ENCODE measurements at places on chromosomes 11 and 22.

GRCh38 chr11:134665188-134665535 is 253.1 kb upstream of the B3GAT1 start:
- no peak for DNase-seq

DNA sequence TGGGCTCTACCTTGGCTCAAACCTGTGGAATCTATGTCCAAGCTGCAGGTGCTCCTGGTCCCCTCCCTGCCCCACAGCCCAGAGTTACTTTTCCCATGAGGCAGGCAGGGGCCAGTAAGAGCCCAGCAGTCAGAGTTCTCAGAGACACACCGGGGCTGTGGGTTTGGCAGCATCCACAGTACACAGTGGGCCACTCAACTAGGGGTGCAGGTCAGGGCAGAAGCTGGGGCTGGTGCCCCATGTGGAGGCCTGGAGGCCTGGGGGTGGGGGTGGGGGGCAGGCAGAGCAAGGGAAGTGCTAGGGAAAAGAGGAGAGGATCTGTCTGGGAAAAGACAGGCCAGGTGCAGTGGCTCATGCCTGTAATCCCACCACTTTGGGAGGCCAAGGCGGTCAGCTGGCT is 2.5 kb downstream of the UPK2 start:
- DNase-seq: no peak

DNA sequence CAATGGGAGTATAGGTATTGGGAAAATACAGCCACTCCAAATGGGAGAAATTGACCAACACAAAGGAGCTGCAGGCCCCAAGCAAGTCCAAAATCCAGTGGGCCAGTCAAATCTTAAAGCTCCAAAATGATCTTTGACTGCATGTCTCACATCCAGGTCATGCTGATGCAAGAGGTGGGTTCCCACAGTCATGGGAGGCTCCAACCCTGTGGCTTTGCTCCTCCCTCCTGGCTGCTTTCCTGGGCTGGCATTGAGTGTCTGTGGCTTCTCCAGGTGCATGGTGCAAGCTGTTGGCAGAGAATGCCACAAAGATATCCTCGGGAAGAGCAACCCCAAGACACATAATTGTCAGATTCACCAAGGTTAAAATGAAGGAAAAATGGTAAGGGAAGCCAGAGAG is 80.8 kb downstream of the IGLL5 start:
- DNase-seq: no peak

DNA sequence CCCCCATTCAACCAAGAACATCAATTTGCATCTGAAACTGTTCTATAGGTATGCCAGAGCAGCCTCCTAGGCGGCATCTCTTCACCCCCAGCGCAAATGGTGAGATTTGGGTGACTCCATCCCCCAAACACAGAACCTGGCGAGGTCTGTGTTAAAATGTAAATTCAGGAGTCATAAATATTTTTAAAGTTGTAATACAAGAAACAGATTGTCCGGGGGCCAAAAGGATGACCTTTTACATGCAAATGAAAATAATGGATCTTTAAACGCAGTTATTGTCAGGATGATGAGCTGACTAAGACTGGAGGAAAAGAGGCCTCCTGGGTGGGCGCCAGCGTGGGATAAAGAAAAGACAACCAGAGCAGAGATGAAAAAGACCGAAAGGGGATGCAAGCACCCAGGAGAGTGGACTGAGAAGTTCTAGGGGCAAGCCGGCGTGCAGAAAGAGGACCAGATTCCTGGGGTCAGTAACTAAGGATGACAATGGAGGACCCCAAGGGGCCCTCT is 16.0 kb upstream of the ADA2 start:
- DNase-seq: no peak

DNA sequence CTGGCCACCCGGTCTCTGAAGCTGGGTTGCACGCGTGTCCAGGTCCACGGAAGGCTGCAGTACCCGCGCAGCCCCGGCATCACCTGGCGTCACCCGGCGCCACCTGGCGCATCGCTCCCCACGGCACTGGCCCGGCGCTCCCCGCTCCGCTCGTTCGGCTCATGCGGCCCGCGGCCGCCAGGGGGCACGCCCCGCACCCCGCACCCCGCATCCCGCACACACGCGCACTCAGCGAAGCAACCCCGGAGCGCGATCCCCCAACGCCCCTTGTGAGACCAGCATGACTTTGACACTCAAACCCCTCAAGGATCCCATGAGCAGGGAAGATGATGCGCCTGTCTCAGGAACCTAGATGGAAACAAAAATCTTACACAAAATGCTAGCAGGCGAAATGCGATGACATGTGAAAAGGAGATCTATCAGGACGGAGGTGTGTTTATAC is 11.9 kb downstream of the B3GNT6 start:
- DNase-seq: no peak

GRCh38 chr11:44600839-44601383 is 35.4 kb downstream of the CD82 start:
- no peak for DNase-seq

DNA sequence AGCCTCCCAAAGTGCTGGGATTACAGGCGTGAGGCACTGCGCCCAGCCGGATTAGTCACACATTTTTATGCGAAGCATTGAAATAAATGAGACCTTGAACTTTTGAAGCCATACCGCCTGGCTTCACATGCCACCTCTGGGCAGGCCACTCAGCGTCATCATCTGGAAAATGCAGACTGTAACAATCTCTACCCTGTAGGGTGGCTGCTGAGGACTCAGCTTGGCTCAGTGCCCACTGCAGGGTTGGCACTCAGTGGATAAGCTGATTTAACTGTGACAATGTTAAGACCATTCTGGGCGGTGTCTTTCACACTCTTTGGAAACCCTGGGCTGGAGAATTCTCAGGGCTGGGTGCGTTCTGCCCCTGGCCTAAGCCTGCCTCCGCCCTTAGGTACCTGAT is 8.5 kb downstream of the SH3BP1 start:
- DNase-seq: no peak

DNA sequence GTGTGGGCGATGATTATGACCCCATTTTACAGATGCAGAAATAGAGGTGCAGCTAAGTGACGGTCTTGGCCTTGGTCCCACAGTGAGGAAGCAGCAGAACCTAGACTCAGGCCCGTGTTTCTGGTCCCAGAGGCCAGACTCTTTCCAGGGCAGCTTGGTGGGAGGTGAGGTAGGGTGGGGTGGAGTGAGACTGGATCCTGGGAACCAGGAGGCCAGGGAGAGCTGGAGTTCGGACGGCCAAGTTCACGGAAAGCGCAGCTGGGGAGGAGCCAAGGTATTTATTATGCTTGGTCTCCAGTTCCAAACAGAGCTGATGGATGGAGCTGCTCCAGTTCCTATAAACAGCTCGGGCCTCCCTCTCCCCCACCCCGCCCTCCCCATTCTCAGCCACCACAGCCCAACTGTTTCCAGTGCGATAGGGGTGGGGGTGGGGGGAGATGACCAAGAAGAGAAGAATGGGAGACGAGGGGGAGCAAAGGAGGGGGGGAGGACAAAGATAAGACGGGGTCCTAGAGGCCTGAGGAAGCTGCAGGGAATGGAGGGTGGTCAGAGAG is 16.2 kb downstream of the LRRC32 start:
- no peak for DNase-seq

- peak; percentile 41 for DNase-seq
These were observed at the start of gene YPEL4 for GRCh38 chr11:57649826-57650738. TSS of gene YPEL4 (minus strand) at chr11:57649912. CDS start at chr11:57647107, 2,805 bp downstream.

- no peak for DNase-seq
These were observed 1.8 kb upstream of the RASD2 start for GRCh38 chr22:35538801-35539321.

DNA sequence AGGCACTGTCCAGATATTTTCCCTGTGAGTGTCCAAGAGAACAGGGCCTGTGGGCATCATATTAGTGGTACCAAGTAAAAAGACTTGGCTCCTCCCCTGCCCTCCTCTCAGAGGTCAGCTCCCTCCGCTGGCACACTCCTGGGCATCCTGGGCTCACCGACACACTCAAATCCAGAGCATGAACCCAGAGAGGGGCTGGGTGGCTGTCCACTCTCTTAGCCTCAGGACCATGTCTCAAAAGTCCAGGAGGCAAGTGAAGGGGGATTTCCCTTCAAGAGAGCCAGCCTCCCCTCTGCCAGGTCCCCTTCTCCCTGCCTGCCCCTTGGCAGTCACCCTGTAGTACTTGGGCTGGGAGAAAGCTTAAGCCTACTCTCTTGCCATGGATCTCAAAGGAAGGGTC is 10.3 kb downstream of the BCL9L start:
- no peak for DNase-seq

- DNase-seq: no peak
These were observed 16.1 kb upstream of the CALCB start for GRCh38 chr11:15057329-15057728.

DNA sequence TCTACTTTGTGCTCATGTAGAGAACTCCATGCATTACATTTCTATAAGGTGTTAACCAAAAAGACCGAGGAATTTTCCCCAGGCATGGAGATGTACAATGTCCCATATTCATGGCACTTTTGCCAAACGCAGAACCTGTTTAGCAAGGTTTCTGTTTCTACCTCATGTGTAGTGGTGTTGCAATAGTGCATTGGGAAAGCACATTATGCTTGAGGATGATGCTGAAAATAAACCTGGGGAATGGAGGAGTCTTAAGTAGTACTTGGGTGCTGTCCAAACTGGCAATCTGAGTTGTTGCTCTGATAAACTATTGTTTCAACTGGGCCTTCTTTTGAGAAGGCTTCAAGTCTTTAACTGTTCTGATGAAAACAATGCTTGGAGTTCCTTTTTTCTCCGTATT is 11.5 kb upstream of the MUC15 start:
- DNase-seq: no peak

- no peak for DNase-seq
These were observed 48.1 kb upstream of the GRAMD1B start for GRCh38 chr11:123381817-123382554.

GRCh38 chr11:44628730-44629700 is 63.6 kb downstream of the CD82 start:
- DNase-seq: no peak

- DNase-seq: no peak
These were observed 387.5 kb downstream of the KCNA4 start for GRCh38 chr11:29629286-29629685.

DNA sequence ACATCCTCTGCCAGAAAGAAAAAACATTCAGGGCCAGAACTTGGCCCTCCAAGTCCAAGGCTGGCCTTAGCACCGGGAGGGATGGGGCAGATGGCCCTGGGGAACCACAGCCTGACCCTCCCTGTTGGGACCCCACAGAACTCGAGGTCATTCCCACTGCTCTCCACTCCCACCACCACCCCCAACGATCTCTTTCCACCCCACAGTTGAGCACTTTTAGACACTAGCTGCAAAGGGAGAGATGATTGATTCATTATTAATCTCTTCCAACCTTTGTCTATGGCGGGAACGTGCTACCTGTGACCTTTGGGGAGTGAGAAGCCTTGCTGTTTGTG is 869.7 kb downstream of the BRD1 start:
- DNase-seq: no peak

DNA sequence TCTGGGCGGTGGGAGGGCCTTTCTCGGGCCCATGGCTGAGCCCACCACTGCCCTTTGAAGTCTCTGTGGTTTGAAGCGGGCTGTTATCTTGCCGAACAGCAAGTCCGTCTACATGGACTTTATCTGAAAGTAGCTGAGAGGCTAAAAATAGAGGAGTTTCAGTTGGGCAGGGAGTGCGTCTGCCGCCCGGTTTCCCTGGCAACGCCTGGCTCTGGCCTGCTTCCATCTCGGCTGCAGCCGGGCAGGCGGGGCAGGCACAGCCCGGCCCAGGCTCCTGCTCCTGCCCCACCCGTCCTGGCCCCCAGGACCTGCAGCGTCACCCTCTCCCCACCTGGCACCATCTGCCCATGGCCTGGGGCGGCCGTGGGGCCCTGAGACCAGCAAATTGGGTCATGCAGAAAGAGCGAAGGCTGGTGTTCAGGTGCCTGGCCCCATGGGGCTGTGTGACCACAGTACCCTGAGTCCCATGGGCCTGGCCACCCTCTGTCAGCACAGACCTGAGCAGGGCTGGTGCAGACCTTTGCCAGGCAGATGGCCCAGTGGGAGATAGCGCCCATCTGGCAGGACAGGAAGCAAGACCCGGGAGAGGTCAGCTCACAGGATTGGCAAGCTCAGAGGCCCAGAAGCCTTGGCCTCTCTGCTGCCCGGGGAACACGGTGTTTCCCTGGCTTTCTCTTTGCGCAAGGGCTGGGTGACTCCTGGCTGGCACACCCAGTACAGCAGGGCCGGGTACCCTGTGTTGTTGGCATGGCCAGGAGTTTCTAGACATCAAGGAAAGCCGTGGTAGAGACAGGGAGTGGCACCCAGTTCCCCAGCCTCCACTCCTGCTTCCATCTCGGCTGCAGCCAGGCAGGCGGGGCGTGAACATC is 79.1 kb upstream of the KCNQ1OT1 start:
- no peak for DNase-seq

All from amniotic stem cell (primary cell).